Thoracic aorta (tissue), 2 donors: ENCODE measurements at places on chromosomes 6 and 20. TPM values are rescaled to one million over a fixed set of nuclear protein-coding genes. Genes with fewer than 3 reads are reported as not detected.
A peak's percentile ranks its signal among the peaks of the same experiment; 100 is the strongest.

DNA sequence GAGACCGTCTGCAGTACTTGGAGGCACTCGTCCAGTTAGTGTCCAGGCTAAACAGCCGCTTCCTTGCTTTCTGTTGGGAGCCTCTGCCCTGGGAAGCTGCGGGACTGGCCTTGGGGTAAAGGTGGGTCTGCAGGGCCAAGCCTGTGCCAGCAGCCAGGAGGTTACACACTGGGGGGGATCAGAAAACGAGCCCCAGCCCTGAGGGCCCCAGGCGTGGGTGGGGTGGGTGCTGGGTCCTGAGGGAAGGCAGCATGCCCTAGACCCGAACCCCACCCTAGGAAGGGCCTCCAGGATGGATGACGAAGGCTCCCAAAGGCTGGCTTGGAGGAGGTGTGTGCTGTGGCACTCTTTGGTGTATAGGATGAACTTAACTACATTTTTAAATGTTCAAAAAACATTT lies 335.2 kb downstream of the ZFAND3 start:
- H3K4me3 ChIP-seq, result no peak overlapping the region
- no peaks in the 10 kb centered on the region for H3K27me3 ChIP-seq
- H3K27ac ChIP-seq, result no peak overlapping the region
- H3K4me1 ChIP-seq, result no peaks in the 10 kb centered on the region
- no peak for DNase-seq

GRCh38 chr6:131419702-131420101 lies 153.3 kb upstream of the ARG1 start:
- H3K27ac ChIP-seq, result no peak overlapping the region
- no peak overlapping the region for H3K4me3 ChIP-seq
- no peaks in the 10 kb centered on the region for H3K4me1 ChIP-seq

DNA sequence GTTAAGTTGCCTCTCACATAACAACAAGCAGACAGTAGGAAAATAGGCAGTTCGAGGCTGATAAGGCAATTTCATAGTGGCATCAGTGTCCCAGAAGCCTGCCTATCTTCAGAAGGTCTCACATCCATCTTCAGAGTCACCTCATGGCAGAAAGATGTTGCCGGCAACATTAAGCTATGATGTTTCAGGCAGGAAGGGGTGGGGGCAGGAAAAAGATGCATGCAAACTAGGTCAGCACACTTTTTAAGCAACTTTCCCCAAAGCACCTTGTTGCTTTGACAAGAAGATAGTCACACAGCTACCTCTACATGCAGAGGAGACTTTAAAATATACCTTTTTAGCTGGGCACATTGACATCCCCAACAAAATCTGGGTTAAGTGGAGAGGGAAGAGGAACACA lies 43.2 kb upstream of the SMIM8 start:
- H3K27me3 ChIP-seq, result no peaks in the 10 kb centered on the region
- H3K4me3 ChIP-seq, result no peak overlapping the region
- no peak for DNase-seq
- H3K4me1 ChIP-seq, result no peaks in the 10 kb centered on the region
- no peaks in the 10 kb centered on the region for H3K36me3 ChIP-seq

- no peak for DNase-seq
- no peaks in the 10 kb centered on the region for H3K4me1 ChIP-seq
- H3K36me3 ChIP-seq, result no peaks in the 10 kb centered on the region
Observed at GRCh38 chr6:131844243-131844841, 36.5 kb downstream of the ENPP1 start.

DNA sequence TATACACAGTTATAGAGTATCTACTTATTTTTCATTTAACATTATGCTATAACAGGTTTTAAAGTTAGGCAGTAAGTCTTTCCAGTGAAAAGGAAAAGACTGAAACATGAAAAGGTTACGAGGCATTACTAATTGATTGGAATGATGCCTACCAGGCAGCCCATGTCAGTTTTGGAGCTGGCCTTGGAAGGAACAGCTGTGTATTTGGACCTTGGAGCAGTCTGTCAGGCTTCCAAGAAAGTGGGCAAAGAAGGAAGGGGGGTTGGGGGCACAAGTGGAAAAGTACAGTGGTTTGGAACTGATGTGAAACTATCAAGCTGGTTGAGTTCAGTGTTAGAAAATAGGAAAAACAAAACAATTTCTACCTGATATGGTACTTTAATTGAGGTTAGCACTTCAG lies 41.7 kb downstream of the SLC16A10 start:
- H3K4me1 ChIP-seq, result peaks cover 13% of the 10 kb centered on the region
- no peaks in the 10 kb centered on the region for H3K27me3 ChIP-seq
- no peak overlapping the region for H3K4me3 ChIP-seq
- no peaks in the 10 kb centered on the region for H3K36me3 ChIP-seq
- DNase-seq, result peak; percentile 38
- H3K27ac ChIP-seq, result peak overlapping the region; percentile 52

GRCh38 chr6:100447081-100447899 lies 17.4 kb downstream of the SIM1 start:
- peaks cover 19% of the 10 kb centered on the region for H3K4me1 ChIP-seq
- H3K36me3 ChIP-seq, result no peaks in the 10 kb centered on the region
- H3K27me3 ChIP-seq, result peaks cover 39% of the 10 kb centered on the region
- peak overlapping the region; percentile 39 for H3K4me3 ChIP-seq
- DNase-seq, result no peak

- peaks cover 35% of the 10 kb centered on the region for H3K4me1 ChIP-seq
- no peaks in the 10 kb centered on the region for H3K27me3 ChIP-seq
- DNase-seq, result no peak
- peak overlapping the region; percentile 90 for H3K27ac ChIP-seq
Observed at GRCh38 chr6:83978324-83978734, 55.2 kb upstream of the MRAP2 start.

GRCh38 chr6:150627585-150628025 lies 27.9 kb downstream of the PLEKHG1 start:
- peak overlapping the region; percentile 38 for H3K27ac ChIP-seq
- H3K4me3 ChIP-seq, result no peak overlapping the region
- no peaks in the 10 kb centered on the region for H3K27me3 ChIP-seq
- peaks cover 55% of the 10 kb centered on the region for H3K4me1 ChIP-seq
- no peak for DNase-seq

DNA sequence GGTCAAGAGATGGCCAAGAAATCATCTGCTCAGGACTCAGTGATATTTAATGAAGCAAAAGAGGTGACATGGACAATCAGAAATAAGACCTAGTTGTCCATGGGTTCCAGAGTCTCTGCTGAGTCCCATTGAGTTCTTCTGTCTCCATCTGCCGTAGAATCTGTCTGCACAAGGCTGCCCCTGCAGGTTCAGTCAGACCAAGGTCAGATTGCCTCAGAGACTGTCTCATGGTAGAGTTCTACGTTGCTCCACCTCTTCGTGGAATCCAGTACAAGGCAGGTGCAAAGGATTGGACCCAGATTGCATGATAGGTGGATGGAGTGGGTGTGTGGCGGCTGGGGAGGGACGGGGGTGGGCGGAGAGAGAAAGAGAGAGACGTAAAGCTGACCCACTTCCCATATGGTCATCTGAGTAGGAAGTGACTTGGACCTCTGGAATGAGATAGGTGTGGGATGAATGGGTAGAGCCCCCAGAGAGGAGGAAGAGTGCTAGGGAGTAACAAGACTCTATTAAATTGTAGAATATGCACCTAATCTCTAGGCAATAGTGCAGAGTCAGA lies 75.3 kb downstream of the SOBP start:
- H3K4me3 ChIP-seq, result no peak overlapping the region
- no peaks in the 10 kb centered on the region for H3K27me3 ChIP-seq
- H3K4me1 ChIP-seq, result peaks cover 35% of the 10 kb centered on the region

Gene SPATS1
- not detected for total RNA-seq

Gene SMLR1
- total RNA-seq, result not detected

Gene GNAS-AS1
- total RNA-seq, result 0.21 TPM
